Effector CD8-positive, alpha-beta T cell (primary cell): ENCODE measurements at places on chromosomes 1 and 21.

- no peak for DNase-seq
Observed at GRCh38 chr21:36980280-36981048, 14.0 kb upstream of the HLCS start.

DNA sequence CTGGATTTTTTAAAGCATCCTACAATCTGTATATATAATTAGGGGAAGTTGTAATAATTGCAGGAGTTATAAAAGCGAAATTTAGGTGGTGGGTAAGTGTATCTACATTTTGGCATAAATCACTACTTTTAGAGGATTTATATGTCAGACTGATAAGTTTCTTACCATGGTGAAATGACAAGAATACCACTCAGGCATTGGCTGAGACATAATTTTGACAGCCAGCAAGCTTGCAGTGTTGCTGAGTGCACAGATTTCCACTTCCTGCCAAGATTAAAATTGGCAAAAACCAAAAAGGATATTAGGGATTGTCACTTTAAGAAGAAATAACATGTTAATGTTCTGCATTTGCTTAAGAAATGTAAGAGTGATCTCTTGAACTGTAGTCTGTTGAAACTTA is 28.2 kb downstream of the NFIA start:
- DNase-seq: no peak

DNA sequence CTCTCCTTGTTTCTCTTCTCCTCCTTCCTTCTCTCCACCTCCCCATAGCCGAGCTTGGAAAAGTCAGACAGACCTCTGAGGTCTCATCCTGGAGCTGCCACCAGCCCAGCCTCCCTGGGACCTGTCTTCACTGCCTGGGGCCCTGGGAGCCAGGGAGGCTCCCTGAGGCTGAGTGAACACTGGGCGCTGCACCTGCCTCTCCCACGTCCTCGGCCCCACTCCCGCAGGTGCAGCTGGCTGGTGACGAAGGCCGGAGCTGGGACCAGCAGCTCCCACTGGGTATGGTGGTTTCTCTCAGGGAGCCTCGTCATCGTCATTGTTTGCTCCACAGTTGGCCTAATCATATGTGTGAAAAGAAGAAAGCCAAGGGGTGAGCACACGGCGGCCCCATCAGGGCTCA is 5.3 kb downstream of the TNFRSF14 start:
- no peak for DNase-seq

GRCh38 chr1:156281281-156281680 is 1.3 kb downstream of the SMG5 start:
- DNase-seq: no peak

DNA sequence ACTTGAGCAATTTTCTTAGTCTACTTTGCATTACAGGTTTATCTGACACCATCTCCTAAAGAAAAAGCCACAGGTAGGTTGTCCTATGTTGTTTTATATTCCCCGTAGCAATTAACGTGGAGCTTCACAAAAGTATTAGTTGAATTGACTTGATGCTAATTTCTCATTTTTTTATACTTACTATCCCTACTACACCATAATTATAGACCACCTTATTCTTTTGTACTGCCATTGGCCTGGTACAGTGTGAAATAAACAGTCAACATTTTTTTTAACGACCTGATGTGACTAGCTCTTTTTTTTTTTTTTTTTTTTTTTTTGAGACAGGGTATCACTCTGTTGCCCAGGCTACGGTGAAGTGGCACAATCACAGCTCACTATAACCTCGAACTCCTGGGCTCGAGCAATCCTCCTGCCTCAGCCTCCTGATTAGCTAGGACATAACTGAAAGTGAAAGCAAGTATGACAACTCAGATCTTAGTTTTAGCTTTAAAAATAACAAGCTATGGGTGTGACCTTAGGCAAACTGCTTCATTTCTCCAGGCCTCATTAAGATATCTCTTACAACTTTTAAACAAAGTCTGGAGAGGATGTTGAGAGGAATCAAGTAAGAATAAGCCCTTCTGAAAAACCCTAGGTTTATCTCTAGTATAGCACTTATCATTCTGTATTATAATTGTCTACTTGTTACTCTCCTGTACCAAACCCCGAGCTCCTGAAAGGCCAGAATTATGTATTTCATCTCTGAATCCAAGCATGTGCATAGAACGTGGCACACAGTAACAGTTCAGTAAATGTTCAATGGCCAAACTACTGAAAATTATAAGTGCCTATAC is 49.5 kb downstream of the LUZP1 start:
- no peak for DNase-seq

GRCh38 chr21:25942135-25942534 is 207.4 kb downstream of the GABPA start:
- no peak for DNase-seq

GRCh38 chr1:105785021-105785420 is 1271.5 kb upstream of the PRMT6 start:
- no peak for DNase-seq

DNA sequence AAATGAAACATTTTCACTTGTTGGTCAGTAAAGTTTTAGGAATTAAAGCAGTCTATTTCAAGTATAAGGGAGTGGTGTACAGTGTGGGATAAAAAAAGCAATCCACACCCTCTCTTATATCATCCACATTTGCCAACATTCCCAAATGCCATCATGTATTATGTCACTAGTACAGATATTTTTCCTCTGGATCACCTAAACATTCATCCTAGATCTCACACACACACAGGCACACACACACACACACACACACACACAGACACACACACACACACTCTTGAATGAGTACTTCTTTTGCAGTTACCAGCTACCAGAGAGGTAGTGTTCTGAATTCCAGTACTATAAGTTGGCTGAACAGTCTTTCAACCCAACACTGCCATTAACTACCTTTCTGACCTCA is 1369.1 kb upstream of the ADGRL4 start:
- DNase-seq: no peak
